ENCODE measurements at places on chromosomes 7 and 10. TPM values are rescaled to one million over a fixed set of nuclear protein-coding genes. Genes with fewer than 3 reads are reported as not detected.

DNA sequence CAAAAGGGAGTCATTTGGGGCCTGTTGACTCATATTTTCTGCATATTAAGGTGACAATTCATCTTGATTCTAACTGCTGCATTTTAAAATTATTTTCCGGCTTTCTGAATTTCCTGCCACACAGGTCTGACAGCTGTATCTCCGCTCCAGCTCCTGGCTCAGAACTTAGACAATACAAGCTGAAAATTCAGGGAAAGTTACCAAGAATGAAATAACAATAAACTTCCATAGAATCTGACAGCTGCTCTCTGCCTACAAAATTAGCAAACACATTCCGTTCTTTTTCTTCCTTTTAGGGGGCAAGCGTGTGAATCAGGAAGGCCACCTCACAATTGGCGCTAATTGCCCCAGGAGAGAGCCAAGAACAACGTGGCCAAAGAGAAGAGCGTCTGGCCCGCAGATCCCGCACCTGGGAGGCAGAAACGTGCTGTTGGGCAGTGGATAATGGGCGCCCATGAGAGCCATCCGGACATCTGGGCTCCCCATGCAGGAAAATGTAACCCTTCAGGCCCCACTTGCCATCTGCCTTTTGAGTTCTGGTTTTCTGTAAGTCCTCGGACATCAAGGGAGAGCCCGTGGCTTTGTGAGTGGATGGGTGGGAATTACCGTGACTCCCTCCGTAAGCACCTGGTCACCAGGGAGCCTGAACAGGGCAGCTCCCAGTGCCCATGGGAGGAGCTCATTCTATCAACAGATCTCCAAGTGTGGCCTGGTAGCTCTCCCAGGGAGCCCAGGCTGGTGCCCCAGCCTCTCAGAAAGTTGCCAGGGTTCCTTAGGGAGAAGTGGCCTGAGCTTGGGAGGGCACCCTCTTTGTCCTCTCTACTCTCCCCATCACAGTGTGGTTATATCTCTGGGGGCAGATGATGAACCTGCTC is 5.0 kb downstream of the CLRN3 start:
- no peak overlapping the region for H3K27ac ChIP-seq
- peak; percentile 6 for DNase-seq
- H3K4me1 ChIP-seq = no peaks in the 10 kb centered on the region
- peaks cover 4% of the 10 kb centered on the region for H3K27me3 ChIP-seq

GRCh38 chr10:11712744-11713143 is 29.4 kb upstream of the ECHDC3 start:
- no peak overlapping the region for H3K27ac ChIP-seq
- peaks cover 48% of the 10 kb centered on the region for H3K27me3 ChIP-seq
- H3K4me3 ChIP-seq = no peak overlapping the region

GRCh38 chr10:74778436-74779094 is 47.8 kb upstream of the KAT6B start:
- no peak for DNase-seq
- H3K27me3 ChIP-seq = peaks cover 2% of the 10 kb centered on the region
- no peak overlapping the region for H3K4me3 ChIP-seq
- H3K36me3 ChIP-seq = peaks cover 7% of the 10 kb centered on the region

GRCh38 chr10:16944402-16944801 is 127.2 kb upstream of the RSU1 start:
- peaks cover 1% of the 10 kb centered on the region for H3K36me3 ChIP-seq
- H3K4me1 ChIP-seq = peaks cover 6% of the 10 kb centered on the region
- H3K4me3 ChIP-seq = no peak overlapping the region
- no peaks in the 10 kb centered on the region for H3K27me3 ChIP-seq

DNA sequence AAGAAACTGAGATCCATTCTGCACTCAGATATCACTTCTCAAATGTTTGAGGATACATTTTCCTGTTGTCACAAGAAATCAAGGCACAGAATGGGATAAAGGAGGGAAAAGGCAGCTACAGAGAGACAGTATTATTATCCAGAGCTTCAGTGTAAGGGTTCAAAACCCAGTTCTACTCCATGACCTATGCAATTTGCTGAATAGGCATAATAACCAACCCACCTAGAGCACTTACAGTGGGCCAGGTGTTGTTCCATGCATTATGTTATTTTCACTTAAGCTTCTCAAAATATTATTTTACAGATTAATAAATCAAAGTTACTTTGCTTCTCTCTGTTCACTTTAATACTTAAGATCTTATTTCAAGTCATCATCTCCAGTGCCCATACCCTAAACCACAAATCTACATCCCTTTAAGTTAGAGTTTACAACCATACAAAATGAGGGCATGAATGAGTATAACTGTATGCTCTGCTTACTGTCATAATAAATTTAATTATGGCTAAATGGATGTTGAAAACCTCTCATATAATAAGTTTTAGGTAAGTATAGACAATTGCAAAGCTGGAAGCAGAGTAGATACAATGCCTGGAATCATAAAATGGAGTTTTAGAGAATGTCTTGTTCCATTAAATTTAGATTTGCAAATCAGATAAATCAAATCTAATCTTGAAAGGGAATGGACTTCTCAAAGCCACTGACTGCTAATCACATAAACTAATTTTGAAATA is 28.1 kb upstream of the PCLO start:
- no peak for DNase-seq
- no peaks in the 10 kb centered on the region for H3K4me1 ChIP-seq
- H3K27ac ChIP-seq = no peak overlapping the region
- H3K4me3 ChIP-seq = no peak overlapping the region
- no peaks in the 10 kb centered on the region for H3K36me3 ChIP-seq
- no peaks in the 10 kb centered on the region for H3K27me3 ChIP-seq

- no peaks in the 10 kb centered on the region for H3K36me3 ChIP-seq
- no peaks in the 10 kb centered on the region for H3K4me1 ChIP-seq
- H3K4me3 ChIP-seq = no peak overlapping the region
- no peak for DNase-seq
- H3K27ac ChIP-seq = no peak overlapping the region
- peaks cover 12% of the 10 kb centered on the region for H3K27me3 ChIP-seq
Observed at GRCh38 chr7:142194201-142194600, 63.7 kb downstream of the PRSS58 start.

- no peak overlapping the region for H3K4me3 ChIP-seq
- H3K36me3 ChIP-seq = no peaks in the 10 kb centered on the region
- H3K27me3 ChIP-seq = peaks cover 2% of the 10 kb centered on the region
- H3K27ac ChIP-seq = no peak overlapping the region
- peaks cover 3% of the 10 kb centered on the region for H3K4me1 ChIP-seq
Observed at GRCh38 chr10:43970018-43970698, 321.5 kb upstream of the ZNF32 start.

GRCh38 chr10:14879124-14879927 is 660 bp downstream of the SUV39H2 start:
- H3K27ac ChIP-seq = peak overlapping the region; percentile 66
- H3K36me3 ChIP-seq = peaks cover 17% of the 10 kb centered on the region
- H3K27me3 ChIP-seq = no peaks in the 10 kb centered on the region
- peaks cover 40% of the 10 kb centered on the region for H3K4me1 ChIP-seq

EGFR gene
- total RNA-seq = not detected

CFAP46 gene
- not detected for total RNA-seq

DNTT gene
- not detected for total RNA-seq

SP4 gene
- 19.0 TPM for total RNA-seq

INTS1 gene
- total RNA-seq = 92.5 TPM

HMX3 gene
- 0.24 TPM for total RNA-seq

All from activated CD4-positive, alpha-beta memory T cell treated with anti-CD3 and anti-CD28 coated beads for 36 hours (primary cell).